Cortex of kidney (tissue), 1 donor: ENCODE measurements at places on chromosomes 2 and 18.

DNA sequence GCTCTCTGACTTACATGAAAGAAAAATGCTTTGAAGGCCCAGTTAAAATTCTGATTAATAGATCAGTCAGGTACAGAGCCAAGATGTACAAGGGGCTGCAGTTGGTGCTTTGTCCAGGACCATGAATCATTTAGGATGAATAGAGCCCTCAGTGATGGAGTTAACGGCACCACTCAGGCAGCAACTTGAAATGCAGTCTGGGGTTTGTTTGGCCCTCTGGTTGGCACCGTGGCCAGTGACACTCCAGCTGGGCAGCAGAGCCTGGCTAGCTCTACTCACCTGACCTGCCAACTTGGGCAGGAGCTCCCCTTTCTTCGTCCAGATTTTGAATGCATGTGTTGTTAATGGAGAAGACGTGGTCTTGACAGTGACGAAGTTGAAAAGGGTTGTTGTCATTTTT, 493.0 kb upstream of the ACVR2A start:
- DNase-seq: no peak

DNA sequence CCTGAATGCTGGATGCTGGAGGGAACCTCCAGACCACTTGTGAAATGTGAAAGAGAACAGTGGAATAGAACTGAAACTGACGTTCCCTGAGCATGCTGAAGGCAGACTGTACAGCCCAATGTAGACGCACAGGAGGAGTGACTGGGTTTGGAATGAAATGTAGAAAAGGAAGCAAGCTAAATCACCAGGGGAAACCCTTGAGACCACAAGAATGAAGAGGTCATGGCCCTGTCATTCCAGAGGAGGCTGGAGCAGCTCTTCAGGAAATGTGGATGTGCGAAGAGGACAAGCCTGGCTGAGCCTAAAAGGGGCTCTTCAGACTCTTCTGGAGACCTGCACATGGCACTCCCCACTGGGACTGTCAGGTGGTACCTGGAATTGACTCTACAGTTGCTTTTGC, 118.5 kb upstream of the ALPP start:
- DNase-seq: no peak

DNA sequence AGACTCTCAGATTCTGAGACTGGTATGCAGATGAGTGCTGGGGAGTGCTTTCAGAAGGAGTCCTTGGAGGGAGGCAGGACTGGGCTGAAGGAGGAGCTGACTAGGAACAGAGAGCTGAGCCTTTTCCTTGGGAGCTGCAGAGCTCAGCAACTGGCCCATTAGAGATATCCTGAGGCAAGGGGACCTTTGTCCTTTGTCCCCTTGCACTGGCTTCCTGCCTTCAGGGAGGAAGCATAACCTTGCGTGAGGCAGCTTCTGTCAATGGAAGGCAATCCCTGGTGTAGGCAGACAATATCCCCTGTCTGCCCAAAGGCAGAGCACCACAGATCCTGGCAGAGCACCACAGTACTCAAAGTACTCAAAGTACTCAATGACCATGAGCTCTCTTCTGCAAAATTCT, 375.3 kb downstream of the HRH4 start:
- no peak for DNase-seq

DNA sequence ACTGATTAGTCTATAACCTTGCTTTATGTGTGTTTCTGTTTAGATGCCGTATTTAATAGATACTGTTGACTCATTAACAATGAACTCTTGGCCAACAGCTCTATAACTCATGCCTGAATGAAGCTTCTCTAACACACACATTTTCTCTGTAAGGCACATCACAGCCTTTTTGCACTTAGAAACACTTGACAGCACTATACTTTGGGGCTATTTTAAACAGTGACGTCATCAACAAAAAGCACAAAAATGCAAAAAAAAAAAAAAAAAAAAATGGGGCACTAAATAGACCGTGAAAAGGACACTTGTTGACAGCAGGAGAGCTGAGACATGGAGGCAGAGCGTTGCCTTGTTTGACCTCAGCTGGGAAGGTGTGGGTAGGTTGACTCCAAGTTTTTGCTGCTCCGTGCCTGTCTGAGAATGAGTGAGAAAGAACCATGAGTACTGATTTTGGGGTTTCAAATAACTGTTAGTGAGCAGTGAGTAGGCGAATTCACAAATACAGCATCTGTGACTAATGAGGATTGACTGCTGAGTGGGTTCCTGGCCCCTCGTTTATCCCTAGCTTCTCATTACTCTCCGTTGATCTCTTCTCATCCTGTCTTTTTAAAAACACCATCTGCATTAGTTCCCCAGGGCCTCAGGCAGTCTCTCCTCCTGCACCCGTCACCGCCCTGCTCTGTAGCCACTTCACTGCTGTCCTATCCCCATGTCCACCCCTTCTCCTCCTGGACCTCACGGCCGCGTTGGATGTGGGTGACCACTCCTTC, 24.4 kb downstream of the SPP2 start:
- no peak for DNase-seq

- DNase-seq: no peak
These were observed 485.2 kb downstream of the DCDC2C start for GRCh38 chr2:4188561-4188960.

DNA sequence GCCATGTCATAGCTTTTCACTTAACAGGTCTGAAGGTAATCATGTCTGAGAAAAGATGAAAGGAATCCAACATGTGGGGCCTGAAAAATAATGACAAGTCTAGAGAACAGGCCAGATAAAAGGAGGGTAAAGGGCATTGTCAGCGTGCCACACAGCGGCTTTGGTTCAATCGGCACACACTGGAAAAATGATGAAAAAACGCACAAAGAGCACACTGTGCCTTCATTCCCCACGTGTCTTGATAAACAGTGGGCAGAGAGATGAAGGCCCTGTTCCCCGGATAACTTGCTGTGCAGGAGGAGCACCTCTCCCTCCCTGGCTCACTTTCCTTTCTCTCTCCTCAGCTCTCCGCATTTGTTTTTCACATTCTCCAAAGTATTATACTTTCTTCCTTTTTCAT, 766.3 kb downstream of the TDRD15 start:
- no peak for DNase-seq

DNA sequence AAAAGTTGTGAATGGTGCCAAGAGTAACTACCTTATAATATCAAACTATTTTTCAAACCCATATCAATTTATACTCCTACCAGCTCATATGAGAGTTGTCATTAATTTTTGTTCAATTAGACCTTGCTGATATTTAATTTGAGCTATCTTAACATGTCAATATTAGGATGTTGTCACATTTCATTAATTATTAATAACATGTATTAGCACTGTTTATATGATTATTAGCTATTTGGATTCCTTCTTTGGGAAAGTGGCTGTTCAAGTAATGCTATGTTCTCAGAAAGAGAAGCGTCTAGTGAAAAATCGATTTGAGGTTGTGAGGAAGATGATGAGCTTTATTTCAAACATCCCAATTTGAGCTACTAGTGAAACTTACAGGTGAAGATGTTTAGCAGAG, 620.2 kb downstream of the KCNJ3 start:
- DNase-seq: no peak

- no peak for DNase-seq
These were observed 20.0 kb upstream of the POMC start for GRCh38 chr2:25188405-25188804.

- no peak for DNase-seq
These were observed 131.2 kb upstream of the ERBB4 start for GRCh38 chr2:212669761-212670160.

- no peak for DNase-seq
These were observed 124.3 kb downstream of the RBMS1 start for GRCh38 chr2:160368988-160369930.

DNA sequence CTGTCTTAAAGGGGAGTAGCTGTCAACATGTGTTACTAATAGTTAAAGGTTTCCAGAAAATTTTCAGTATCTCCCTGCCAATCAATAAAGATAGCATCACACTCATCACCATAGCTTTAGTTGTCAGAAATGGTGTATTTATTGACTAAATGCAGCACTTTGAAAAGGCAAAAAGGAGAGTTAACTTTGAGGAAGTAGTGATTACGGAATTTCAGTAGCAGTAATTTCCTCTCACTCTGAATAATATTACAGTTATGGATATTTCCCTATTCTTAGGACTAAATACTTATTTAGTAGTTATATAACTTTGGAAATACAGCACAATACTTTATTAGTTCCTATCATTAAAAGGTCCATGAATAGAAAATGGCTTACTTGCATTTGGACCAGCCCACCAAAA, 250.5 kb downstream of the CAMKMT start:
- no peak for DNase-seq

DNA sequence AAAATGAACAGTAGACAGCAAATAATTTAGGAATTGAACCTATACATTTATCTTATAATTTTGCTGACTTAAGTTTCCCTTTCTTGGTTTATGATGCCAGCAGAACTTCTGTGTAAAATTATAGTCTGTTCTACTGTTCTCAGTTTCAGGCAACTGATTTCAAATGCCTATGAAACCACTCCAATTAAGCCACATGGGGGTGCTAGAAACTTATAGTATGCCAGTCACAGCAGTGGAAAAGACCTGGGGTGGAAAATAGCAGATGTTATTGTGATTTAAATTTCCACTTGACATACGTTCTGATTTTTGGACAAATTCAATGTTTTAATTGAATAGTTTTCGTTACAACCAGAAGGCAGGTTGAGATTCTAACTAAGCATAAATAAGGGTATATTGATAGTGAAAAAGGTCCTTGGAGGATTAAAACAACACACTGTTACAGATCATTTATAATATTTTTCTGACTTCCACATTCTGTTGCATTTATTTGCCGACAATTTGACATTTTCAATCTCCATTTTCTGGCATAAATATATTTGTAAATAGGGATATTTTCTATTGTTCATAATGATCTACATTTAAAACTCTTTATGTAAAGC, 61.4 kb downstream of the CPS1 start:
- DNase-seq: no peak

DNA sequence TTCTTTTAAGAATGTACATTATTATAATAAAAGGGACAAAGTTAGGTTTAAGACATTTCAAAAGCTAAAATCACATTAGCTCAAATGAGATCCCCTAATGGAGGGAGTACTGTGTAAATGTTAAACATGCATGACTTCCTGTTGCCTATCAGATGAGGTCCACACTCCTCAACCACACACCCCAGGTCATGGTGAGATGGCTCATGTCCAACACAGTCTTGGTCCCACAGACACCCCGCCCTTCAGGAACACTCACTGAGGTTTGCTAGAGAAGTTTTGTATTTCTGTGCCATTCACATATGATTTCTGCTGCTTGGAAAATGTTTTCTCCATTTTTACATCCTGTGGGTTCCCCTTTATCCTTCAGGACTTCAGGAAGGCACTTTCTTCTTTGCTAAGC, 491.0 kb downstream of the SOX11 start:
- DNase-seq: no peak

DNA sequence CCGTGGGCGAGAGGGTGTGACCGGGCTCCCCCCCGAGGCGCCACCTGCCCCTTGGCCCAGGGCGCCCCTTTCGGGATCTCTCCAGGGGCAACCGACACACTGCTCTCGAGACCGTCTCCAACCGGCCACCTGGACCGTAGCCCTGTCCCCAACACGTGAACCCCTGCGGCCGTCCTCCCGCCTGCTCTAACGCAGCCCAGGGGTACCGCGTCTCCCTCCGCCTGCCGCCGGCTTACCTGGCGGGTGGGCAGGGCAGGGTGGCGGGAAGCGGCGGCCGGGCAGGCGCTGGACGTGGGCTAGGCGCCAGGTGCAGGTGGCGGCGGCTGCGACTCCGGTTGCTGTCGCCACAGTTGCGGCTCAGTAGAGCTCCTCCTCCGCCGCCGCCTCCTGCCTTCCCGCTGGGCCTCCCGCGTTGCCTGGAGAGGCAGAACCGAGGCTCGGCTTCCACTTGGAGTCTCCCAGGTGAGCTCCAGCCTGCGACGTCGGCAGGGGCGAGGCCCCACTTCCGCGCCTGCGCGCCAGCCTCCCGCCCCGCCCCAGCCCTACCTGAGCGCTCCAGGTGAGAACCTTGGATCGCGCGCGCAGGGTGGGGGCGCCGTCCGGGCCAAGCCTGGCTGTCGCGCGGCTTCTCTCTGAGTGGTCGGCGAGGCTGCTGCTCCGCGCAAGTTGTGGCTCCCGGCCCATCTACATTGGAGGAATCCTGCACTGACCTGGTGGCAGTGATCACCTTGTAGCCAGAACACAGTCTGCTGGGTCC, at the start of gene GALNT3:
GALNT3 (minus strand) TSS at position 469 of the 757 bp plus-strand sequence. CDS start 23,547 bp downstream, outside the sequence.
- no peak for DNase-seq

- no peak for DNase-seq
These were observed 62.9 kb upstream of the ZEB2 start for GRCh38 chr2:144582651-144583380.

GRCh38 chr2:127086990-127087790, 19.8 kb downstream of the BIN1 start:
- DNase-seq: no peak
